ENCODE measurements at places on chromosomes 7 and 10.

- no peak for DNase-seq
Measured at GRCh38 chr7:100670074-100670473, 3.5 kb upstream of the GNB2 start.

DNA sequence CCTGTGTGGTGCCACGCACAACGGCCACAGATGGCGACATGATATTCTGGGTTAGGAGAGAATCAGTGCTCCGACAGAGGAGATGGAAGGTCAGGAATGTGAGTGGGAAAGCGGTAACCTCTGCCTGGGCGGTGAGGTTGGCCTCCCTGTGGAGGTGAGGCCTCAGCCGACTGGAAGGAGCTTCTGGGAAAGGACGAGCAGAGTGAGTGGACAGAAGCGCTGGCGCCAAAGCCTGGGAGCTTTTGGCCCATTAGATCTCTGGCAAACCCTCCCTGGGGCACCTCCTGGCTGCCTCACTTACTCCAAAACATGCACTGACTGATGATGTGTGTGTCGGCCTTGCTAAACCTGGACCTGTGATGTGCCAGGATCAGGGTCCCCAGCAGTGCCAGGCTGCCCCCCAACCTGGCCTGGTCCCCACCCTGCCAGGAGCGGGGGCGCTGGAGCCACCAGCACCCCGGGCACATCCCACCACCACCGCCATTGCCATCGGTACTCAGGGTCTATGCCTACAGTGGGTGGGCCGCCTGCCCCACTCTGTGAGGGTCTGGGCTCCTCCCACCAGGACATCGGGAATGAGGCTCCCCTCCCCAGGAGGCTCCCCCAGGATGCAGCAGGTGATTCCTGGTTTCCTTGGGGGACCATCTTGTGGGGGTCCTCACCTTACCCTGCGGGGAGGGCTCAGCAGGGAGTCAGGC is 51.0 kb downstream of the RASGEF1A start:
- DNase-seq = no peak

DNA sequence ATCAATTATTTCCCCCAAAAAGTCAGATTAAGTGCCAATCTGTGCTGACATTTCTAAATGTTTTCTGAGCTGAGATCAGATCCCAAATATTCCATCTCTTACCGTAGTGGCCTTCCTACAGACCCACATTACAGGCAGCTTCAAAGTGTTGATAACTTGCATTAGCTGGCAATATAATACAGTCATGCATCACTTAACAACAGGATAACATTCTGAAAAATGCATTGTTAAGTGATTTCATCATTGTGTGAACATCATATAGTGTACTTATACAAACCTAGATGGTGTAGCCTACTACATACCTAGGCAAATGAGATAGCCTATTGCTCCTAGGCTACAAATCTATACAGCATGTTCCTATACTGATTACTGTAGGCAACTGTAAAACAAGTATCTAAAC is 22.4 kb downstream of the SLC25A13 start:
- DNase-seq = no peak

DNA sequence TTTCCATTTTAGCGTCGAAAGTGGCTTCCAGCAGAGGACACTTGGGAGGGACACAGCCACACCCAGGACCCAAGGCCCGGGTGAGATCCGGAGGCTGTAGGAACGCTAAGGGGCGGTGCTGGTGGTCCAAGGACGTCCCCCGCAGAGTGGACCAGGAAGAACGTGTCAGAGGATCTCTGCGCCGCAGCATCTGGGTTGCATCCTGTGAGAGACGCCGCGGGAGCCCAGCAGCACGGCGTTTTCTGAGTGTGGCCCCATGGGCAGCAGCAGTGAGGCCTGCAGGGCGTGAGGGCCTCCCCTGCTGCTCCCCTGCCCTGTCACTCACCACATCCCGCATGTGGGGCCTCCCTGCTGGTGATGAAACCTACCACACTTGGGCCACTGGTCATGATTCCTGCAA is 40.5 kb upstream of the BNIP3 start:
- no peak for DNase-seq

DNA sequence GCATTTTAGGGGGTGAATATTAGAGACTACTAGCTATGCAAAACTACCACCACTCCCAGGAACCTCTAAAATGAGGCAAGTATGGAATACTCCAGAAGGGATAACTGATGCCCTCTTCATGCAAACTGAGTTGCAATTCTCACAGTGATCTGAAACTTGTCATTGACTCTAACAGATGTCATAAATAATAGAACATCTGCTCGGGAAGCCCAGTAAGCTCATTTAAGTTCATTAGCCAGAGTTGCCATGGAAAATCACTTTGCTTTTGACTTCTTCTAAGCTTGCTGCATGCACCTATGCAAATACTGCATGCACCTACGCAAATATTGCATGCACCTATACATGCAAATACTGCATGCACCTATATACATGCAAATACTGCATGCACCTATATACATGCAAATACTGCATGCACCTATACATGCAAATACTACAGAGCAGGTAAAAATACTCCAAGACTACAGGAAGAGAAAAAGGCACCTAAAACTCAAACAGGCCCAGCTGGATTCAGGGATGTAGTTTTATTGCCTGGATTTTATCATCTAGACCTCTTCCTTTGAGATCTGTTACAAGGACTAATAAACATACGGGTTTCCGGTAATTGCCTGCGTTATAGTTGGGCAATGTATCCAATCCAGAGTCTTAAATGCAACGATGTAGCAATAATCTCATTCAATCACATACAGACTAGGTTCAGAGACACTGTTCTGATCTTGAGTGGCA is 1061.1 kb upstream of the AUTS2 start:
- no peak for DNase-seq

DNA sequence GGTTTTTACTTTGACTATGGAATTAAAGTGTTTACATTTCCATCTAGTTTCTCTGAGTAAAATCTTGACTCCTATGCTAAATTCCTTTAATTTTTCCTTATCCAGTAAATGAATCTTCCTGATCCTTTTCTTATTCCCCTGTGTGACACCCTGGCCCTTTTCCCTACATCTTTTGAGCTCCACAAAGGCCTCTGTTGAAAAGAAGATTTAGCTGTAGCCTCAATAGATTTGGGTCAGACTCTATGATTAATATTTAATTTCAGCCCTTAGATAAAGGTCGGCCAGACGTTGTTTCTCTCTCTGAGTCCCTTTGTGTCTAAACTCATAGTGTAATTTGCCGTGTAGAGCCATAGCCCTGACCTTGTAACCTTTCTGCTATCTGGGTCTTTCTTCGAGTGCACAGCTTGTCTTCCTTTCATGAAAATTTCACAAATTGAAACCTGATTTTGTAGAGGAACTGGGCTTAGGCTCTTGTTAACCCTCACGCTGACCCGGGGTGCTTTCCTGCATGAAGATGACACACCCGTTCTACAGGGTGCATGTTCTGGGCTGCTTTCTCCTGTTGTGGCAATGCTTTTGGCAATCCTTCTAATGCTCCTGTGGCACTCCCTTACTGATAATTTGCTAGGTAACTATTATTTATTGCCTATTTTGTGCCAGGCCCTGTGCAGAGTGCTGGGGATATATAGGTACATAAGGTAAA is 21.2 kb downstream of the LSMEM1 start:
- DNase-seq = no peak

GRCh38 chr10:15419279-15419874 is 48.3 kb upstream of the FAM171A1 start:
- DNase-seq = no peak

- no peak for DNase-seq
Measured at GRCh38 chr10:33332183-33333065, 2.0 kb downstream of the NRP1 start.

DNA sequence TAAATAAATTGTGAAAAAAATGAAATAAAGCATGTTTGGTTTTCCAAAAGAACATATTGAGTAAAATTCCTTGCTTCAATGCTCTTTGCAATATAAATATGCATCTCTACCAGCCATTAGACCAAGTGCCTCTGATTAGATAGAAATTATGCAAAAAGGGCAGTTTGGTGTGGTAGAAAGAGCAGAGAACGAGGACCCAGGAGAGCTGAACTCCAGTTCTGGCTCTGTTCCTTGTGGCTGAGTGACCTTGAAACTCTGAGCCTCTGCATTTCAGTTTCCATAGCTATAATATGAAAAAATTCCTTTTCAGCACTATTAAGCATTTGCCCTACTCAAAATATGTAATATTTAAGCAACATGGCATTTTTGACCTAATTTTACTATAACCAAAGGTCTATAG is 36.5 kb downstream of the COL1A2 start:
- no peak for DNase-seq

GRCh38 chr7:15308821-15309220 is 253.0 kb downstream of the AGMO start:
- DNase-seq = no peak

DNA sequence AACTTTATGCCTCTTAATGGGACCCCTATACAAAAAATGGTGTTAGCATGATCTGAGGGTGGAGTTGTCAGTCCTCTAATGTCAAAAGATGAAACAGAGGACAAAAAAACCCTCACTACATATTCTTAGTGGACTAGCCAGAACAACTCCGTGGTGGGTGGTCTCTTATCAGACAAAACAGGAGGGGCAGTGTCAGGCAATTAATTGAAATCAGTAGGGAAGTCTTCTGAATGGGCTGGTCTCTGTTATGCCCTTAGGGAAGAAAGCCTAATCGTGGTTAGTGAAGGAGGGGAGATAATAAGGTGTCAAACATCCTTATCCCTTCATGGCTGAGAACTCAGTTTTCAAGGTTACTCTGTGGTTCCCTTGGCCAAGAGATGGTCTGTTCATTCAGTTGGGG is 909.4 kb downstream of the GRID1 start:
- no peak for DNase-seq

- no peak for DNase-seq
Measured at GRCh38 chr10:121404611-121405010, 193.6 kb downstream of the FGFR2 start.

Data from H54 (cell line).